ENCODE measurements at places on chromosomes 5 and 9.

DNA sequence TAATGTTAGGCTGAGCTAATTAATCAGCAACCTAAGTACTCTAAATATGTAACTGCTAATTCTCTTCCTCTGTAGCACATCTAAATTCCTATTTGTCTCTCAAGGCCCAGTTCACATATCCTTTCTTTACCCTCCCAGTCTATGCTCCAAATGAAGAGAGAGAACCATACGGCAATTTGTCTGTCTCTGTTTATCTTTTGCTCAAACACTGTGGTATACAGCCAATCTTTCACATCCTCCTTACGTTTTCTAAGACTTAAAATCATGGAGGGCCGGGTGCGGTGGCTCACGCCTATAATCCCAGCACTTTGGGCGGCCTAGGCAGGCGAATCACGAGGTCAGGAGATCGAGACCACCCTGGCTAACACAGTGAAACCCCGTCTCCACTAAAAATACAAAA is 15.8 kb downstream of the VLDLR start:
- no peak for DNase-seq

DNA sequence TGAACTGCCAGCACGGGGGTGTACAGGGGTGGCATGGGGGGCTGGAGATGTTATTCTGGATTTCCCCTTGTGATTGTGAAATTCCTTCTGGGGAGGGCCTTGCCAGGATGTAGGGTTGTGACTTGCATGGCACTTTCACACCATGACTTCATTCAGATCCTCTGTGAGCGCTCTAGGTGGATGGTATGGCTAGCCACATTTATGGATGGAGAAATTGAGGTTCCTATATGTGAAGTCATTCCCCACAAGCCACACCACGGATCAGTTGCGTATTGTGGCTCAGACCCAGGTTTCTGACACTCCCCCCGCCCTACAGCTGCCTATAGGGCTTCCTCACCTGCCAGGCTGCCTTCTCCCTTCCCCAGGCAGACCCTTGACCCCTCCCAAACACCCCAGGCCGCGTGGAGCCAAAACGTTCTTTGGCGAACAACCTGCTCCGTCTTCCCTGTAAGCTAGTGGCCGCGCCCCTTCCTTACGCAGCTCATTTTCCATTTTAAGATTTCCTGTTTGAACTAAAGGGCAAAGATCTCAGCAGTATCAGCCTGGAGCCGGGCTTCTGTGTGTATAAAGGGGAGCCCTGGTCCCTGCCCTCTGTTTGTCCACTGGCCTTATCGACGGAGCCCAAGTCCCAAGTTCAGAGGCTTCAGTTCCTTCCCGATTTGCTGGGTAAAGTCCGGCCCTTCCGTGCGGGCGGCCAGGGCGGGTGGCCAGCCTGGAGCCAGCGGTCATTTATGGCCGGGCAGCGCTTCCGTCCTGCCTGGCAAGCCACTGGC is 97.8 kb upstream of the KLF4 start:
- DNase-seq, result no peak

DNA sequence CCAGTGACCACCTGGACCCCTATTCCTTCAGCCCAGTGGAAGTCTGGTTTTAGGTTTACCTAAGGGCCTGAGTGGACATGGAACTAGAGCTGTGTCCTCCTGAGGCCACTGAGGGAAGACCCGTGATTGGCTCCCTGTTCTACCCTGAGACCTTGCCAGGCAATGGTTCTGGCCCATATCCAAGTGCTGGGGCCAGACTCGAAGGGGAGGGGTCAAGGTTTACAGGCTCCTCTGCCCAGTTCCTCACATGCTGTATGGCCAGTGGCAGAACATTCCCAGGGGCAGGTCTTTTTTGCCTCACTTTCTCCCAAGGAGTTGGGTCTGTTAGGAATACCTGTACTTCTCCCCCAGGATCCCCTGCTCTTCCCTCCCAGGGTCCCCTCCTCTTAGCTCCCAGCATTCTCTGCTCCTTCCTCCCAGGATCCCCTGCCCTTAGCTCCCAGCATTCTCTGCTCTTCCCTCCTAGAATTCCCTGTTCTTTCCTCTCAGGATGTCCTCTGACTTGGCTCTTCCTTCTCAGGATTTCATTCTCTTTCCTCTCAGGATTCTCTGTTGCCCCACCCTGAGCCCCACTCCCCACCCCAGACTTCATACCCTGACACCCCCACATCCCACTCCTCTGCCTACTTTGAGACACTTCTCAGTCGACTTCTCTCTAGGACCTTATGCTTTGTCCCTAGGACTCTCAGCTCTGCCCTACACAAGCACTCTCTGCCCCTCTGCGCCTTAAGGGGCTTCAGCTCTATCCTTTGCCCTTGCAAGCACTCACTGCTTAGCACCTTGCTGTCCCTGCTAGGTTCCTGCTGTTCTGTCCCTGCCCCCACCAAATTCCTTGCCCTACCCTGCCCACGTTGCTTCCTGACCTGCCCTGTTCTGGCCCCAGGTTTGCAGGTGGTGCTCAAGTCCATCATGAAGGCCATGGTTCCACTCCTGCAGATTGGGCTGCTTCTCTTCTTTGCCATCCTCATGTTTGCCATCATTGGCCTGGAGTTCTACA is 36.5 kb downstream of the CACNA1B start:
- no peak for DNase-seq

DNA sequence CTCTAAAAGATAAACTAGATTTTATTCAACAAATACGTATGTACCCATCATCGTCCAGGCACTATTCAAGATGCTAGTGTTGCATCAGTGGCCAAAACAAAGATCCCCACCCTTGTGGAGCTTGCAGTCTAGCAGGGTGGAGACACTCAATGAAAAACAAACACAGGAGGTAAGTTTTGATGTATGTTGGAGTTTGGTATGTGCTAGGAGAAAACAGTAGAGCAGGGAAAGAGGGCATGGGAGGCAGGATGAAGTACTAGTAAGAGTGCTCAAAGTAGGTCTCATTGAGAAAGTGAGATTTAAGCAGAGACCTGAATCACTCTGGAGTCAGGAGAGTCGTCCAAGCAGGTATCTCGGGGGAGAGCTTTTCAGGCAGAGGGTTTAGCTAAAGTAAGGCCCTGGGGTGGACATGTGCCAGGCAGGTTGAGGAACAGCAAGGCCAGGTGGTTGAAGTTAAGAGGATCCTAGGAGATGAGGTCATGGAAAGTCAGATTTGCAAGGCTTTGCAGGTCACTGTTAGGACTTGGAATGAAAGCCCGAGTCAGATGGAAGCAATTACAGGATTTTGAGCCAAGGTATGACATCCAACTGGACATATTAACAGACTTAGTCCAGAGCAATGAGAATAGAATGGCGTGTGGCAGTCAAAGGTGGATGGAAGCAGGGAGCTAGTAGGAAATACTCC is 9.2 kb downstream of the SNX18 start:
- DNase-seq, result no peak

DNA sequence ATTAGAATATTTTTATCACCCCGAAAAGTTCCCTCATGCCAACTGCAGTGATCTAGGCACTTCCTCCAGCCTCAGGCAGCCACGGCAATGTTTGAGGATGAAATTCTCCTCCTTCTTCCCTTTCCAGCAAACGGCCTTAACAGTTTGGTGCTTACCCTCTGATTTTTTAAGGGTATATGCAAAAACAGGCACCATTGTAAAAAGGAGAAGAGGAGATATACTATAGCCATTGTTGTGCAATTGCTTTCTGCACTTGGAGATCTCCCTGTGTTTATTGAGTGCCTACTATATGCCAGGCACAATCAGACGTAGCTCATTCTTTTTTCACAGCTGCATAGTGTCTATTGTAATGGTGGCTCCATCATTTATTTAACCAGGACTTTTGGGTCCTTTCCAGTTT is 29.4 kb downstream of the GSN start:
- DNase-seq, result no peak

DNA sequence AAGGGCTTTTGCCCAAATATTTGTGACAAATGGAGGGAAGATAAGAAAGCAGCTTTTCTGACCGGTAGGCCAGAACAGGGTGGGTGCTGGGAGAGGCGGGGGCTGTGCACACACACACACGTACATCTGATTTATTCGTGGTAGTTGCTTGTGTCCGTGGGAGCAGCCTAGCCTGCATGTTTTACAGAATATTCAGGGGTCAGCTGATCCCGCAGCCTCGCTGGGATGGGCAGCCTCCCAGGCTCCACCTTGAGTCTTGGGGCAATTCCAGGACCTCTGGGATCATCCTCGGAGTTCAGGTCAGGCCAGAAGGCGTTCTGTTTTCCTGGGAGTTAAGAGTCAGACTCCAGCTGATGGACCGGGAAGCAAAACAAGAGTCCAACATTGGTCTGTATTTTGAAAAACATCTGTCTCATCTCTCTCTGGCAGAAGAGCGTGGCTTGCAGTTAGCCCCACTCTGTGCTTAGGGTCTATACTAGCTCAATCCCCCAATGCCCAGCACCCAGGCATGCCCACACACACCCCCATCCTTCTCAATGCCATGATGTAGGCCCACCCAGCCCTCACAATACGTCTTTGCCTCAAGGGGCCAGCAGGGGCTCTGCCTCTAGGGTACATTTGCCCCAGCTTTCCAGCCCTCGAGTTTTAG is 210.6 kb downstream of the GOLPH3 start:
- DNase-seq, result no peak

DNA sequence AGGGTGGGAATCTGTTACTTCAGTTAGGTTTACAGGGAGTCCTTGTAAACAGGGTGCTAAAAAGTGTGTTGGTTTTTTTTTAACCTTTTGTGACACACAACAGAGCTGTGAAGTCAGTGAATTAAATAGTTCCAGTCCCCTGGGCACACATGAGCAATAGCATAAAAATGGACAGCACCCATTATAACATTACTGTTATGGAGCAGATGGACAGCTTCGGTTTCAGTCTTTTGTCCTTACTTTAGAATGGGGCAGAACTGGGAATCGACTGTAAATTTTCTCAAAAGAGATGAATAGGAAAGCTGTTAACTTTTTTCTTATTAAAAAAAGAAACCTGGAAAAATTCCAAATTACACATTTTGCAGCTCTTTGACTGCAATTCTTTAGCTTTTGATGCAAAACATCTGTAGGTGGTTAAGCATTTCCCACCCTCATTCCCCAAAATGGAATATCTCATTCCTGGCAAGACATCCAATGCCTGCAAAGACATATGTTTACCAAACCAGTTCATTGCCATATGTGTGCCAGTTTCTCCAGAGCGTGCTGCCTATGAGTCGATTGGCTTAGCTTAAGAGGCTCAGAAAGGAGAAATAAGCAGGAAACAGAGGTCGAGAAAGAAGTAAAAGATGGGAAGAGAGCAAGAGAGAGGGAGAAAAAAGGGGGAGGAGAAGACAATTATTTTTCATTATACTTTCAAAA is 212.3 kb upstream of the TMEM161B start:
- DNase-seq, result no peak

- peak; percentile 94 for DNase-seq
Observed at GRCh38 chr5:10353241-10354047, at the start of gene MARCHF6. Gene MARCHF6, plus strand, starts transcription at chr5:10353695. Its CDS starts 204 bp downstream, at chr5:10353899.

GRCh38 chr9:136626066-136626725 is 36.5 kb upstream of the EGFL7 start:
- no peak for DNase-seq

DNA sequence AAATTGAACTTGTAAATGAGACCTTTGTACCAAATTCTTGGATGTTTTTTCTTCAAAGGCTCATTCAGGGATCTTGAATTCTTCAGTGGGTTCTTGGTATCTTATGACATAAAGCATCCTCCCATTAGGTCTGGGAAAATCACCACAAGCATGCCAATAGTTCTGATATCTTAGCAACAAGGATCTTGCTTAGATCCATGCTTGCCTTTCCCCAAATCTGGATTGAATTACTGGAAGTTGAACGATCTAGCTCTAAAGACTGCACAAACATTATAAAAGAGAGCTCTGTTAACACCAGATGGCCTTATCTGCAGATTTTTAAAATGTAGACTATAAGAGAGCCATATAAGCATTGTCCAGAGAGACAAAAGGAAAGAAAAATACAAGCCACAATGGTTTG is 266.3 kb downstream of the RAB3C start:
- DNase-seq, result no peak

DNA sequence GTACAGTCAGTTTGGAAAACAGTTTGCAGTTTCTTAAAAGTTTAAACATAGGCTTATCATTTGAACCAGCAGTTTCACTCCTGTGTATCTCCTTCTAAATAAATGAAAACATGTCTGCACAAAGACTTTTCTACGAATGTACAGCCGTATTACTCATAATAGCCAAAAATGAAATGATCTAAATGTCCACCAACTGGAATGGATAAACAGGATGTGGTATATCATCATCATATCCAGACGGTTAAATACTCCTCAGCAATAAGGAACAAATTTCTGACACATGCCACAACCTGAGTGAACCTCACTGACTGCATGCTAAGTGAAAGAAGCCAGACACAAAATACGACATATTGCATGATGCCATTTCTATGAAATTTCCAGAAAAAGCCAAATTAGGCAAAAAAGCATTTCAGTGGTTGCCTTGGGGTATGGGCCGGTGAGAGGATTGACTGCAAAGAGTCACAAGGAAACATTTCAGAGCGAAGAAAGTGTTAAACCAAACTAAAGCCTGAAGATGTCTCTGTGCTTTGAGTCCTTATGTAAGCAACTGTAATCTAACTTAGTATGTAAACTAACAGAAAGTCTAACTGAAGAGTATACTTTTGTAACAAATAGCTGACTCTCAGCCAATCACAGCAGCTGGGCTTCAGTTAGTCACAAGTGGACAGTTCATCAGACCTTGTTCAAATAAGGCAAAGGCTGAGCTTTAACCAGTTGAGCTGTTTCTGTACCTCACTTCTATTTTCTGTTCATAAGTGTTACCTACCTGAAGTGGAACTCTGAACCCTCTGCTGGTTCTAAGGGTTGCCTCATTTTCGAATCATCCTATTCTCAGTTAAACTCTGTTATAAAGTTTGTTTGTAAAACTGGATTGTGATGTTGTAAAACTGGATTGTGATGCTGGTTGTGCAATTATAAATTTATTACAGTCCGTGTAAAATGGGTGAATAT is 65.2 kb downstream of the TRIO start:
- DNase-seq, result no peak

DNA sequence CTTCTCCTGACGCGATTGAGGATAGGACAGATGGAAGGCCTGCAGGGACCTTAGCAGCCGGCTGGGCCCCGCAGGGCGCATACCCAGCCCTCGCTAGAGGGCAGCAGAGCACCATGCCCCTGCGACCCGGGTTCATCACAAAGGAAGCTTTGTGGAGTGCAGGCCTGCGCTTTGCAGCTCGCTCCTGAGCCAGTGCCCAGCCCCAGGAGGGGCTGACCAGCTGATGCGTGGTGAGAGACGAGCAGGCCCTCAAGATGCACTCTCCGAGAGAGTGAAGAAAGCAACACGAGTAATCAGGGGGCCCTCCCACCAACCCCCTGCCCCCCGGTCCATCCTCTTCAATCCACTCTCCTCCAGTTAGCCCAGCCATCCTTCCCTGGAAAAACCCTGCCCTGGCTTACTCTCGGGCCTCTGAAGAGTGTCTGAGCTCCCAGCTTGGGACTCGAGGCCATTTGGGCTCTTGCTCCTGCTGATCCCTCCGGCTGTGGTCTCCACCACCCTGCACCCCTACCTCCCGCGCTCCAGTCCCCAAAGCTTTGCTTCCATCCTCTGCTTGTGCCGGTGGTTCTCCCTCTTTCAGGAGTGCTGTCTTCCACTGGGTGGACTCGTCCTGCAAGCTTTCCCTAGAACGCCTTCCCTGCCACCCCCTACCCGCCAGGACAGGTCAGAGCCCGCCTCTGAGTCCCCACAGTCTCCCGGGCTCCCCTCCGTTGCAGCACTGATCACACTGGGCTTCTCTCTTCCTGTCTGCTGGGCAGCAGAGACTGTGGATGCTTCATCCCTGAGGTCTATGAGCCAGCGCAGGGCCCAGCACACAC is 9.1 kb upstream of the KIF12 start:
- no peak for DNase-seq

- DNase-seq, result no peak
Observed at GRCh38 chr9:114400219-114400618, 12.4 kb upstream of the AKNA start.

GRCh38 chr9:130972277-130972956 is 33.4 kb upstream of the FIBCD1 start:
- DNase-seq, result no peak

- no peak for DNase-seq
Observed at GRCh38 chr9:21883642-21884041, 81.2 kb downstream of the MTAP start.
